ENCODE measurements at places on chromosomes 11 and 22.

DNA sequence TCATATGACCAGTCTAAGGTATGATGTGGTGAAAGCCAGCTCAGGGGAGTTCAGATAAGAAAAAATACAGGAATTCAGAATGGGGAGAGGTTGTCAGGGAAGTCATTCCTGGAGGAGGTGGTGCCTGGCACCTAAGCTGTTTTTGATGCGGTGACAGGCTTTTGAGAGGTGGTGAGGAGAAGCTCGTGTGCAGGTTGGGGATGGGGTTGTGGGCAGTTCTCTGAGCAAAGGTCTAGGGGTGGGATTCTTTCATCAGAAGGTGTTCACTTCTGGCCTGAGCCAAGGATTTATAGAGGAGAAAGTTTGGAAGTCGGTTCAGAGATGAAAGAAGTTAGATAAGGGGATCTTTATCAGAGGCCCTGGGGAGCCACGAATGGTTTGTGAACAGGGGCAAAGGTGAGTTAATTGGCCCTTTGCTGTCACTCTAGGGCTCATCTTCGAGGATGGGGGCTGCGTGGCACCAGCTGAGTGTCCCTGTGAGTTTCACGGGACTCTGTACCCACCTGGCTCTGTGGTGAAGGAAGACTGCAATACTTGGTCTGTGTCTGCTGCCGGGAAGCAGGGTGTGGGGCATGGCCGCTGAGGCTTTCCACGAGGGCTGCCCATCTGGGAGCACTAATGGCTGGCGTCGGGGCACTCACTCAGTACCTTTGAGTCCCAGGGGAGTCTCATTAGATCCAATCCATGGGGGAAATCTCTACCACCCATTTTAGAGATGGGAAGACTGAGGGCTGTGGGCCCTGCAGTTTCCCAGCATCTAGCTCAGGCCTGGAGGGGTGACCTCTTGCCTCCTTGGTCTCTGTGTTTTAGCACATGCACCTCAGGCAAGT lies 13.4 kb downstream of the OTOG start:
- no peak for DNase-seq

DNA sequence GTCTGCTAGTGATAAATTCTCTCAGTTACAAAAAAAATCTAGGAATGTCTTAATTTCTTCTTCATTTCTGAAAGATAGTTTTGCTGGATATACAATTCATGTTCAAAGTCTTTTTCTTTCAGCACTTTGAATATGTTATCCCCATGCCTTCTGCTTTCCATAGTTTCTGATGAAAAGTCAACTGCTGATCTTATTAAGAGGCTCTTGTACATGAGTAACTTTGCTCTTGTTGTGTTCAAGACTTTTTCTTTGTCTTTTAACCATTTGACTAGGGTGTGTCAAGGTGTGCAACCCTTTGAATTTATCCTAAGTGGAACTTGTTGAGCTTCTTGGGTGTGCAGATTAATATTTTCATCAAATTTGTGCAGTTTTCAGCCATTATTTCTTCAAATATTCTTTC lies 22.1 kb upstream of the ACCSL start:
- no peak for DNase-seq

DNA sequence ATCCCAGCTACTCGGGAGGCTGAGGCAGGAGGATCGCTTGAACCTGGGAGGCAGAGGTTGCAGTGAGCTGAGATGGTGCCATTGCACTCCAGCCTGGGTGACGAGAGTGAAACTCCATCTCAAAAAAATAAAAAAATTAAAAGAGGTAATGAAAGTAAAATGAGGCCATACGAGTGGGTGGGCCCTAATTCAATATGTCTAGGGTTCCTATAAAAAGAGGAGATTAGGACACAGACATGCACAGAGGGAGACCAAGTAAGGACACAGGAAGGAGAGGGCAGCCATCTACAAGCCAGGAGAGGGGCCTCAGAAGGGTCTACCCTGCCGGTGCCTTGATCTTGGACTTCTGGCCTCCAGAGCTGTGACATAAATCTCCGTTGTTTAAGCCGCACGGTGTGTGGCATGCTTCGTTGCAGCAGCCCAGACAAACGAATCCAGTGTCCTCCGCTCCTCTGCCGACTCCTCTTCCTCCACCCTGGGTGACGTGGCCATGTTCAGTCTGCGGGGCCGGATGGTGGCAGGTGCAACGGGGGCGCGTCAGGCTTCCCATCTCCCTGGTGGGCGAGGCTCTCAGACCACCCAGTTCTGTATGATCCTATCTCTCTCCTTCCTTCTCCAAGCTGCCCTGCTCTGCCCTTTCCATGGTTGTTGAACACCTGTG lies 51.6 kb upstream of the PARVG start:
- DNase-seq: no peak

GRCh38 chr22:36443198-36443770 lies 38.2 kb downstream of the TXN2 start:
- no peak for DNase-seq

- DNase-seq: no peak
Measured at GRCh38 chr11:6298605-6299004, 21.7 kb downstream of the CAVIN3 start.

DNA sequence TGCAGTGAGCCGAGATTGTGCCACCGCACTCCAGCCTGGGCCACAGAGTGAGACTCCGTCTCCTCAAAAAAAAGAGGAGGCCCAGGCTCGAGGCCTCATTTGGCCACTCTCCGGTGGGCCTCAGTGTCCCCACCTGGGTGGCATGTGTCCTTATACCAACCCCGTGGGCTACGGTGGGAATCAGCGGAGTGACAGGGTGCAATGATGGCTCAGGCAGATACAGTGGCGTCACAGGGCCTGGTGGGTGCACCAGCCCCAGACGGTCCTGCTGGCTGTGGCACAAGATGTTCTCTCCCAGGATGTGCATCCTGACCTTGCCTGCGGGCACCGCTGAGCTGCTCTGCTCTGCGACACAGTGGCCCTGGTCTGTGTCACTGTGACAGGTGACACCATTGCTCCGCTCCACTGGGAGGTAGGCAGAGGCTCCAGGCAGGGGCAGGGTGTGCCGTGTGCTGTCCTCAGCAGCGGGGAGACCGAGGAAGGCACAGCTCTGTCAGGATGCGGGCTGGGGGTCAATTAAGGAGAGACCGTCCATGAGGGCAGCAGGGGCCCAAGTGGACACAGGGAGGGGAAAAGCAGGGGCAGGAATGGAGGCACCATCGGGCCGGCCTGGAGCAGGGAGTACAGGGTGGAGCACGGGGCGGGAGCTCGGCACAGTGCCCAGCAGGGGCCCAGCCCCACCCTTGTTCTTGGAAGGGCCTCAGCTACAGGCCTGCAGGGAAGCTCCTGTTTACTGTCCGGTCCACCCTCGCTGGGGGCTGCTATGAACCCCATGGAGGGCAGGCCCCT lies 21.7 kb upstream of the TH start:
- no peak for DNase-seq

DNA sequence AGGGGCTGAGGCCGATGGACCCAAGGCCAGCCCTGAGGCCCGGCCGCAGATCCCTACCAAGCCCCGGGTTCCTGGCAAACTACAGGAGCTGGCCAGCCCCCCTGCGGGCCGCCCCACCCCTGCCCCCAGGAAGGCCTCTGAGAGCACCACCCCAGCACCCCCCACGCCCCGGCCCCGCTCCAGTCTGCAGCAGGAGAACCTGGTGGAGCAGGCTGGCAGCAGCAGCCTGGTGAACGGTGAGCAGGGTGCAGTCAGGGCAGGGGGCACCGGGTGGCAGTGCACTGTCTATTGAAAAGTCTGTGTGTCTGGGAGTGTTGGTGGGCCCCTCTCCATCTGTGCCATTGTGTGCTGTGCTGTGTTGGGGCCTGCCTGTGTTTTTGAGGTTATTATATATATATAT lies 16.1 kb downstream of the MICALL1 start:
- DNase-seq: no peak

DNA sequence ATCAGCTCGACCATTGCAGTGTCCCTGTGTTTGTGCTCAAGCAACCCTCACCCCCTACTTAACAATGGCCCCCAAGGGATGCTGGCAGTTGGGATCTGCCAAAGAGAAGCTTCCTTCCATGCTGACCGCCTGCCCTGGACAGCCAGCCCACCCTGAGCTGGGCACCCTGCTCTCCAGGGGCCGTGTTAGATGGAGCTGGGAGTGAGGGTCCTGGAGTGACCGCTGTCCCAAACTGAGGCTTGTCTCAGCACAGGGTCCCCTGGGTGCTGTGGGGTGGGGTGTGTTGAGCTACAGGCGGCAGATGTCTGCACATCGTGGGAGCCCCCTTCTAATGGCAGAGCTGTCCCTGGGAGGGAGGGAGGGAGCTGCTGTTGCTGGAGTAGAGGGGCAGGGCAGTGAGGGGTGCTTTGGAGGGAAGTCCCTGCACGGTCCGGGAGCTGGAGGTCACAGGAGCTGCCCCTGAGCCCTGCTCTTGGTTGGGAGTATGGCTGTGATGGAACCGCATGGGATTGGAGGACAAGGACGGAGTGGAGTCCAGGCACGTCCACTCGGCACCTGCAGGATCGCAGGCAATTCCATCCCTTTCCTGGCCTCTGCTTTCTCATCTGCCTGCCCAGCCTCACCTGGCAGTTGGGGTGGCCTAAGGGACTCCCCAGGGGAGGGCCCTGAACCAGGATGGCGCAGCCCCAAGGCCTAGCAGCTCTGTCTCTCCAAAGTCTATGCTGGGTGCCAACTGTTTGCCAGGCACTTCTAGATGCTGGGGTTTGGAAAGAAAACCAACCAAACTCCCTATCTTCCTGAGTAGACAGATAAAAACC lies 126.3 kb downstream of the ARHGAP8 start:
- DNase-seq: peak; percentile 0

DNA sequence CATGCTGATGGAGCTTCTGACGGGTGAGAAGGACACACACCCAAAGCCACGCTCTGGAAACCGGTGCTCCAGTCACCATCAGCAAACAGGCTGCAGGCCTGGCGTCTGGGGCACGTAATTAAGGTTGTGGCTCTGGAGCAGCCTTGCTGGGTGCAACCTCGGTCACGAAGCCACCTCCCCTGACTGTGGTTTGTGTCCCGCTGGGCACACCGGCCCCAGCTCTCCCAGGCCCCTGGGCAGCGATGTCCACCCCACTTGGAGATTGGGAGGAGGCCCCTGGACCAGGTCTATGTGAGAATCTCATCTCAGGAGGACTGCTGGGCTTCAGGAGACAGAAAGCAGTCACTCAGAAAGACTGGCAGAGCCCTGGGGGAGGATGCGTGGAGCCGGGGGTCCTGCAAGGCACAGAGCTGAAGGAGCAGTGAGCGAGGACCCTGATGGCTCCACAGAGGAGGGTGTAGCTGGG lies 631.6 kb downstream of the BRD1 start:
- no peak for DNase-seq

DNA sequence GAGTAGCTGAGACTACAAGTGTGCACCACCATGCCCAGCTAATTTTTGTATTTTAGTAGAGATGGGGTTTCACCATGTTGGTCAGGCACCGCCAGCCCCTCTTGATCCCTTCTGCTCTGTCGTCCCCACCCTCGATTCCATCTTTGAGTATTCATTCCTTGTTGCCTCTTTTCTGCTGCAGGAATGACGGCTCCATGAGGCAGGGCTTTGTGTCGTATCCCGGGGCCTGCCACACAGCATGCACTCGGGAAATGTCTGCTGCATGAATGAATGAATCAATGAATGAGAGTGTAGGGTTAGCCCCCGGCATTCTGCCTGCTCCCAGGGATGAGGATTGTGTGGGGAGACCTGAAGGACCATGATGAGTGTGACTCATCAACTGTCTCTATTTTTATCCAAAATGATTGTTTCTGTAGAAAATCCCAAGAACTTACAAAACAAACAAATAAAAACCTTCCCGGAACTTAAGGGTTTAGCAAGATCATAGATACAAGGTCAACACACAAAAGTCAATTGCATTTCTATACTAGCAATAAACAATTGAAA lies 54.6 kb upstream of the SLC22A12 start:
- peak; percentile 17 for DNase-seq

- DNase-seq: no peak
Measured at GRCh38 chr11:72703267-72704008, 29.2 kb upstream of the PDE2A start.

DNA sequence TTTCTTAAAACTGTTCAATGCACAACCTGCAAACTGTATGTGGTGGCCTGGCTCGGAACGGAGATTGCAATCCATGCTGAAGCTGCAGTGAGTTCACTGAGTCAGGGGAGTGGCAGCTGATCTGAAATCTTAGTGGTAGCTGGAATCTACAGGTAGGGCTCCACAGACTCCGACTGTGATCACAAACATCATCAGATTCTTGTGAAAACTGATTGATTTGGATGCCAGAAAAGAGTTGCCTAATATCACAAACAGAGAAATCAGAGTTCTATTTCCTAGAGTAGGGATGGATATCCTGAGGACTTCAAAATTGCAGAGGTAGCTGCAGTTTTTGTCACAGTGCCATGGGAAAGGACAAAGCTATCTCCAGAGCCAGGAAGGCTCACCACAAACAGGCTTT lies 57.5 kb upstream of the SC5D start:
- DNase-seq: no peak

- DNase-seq: no peak
Measured at GRCh38 chr11:70262951-70263350, 7.5 kb upstream of the PPFIA1 start.

DNA sequence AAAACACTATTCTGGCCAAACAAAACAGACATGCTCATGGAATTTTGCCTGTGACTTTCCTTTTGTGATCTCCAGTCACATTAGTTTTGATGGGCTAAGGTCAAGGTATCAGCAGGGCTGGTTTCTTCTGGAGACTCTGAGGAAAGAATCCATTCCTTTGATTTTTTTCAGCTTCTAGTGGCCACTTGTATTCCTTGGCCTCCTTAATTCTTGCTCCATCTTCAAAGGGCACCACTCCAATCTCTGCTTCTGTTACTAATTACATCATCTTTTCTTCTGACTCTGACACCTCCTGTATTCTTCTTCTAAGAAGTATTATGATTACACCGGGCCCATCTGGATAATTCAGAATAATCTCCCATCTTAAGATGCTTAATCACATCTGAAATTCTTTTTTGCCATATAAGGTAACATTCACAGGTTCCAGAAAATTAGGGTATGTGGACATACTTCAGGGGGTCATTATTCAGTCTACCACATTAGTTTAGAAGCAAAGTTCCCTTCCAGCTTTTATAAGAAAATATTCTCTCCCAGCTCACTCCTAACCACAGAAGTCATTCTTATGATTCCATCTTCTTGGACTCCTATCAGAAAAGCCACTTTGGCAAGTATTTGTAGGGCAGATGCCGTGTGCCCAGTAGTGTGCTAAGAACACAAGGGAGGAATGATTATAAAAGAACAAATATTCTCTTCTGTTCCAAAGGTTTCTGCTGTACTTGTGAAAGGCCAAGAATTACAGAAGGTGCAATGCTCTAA lies 56.4 kb upstream of the FSHB start:
- DNase-seq: no peak

GRCh38 chr11:132251061-132251460 lies 880.6 kb downstream of the NTM start:
- DNase-seq: no peak

GRCh38 chr22:38946771-38947170 lies 10.6 kb upstream of the APOBEC3A start:
- DNase-seq: no peak
